Vagina (tissue), 2 donors: ENCODE measurements at places on chromosomes 4 and X.

DNA sequence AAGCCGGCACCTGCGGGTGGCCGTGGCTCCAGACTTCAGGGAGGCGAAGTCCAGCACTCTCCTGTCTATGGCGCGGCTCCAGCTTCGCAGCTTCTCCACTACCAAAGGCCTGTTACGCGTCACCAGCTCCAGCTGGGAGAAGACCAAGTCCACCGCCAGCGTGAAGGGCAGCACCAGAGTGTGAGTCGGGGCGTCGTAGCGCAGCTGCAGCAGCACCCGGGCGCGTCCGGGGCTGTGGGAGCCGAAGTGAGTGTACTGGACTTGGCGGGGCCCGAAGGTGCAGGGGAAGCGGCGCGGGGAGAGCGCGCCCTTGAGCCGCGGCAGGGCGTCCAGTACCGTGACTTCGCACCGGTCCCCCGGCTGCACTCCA is 444 bp downstream of the FREM3 start:
- no peak for DNase-seq

GRCh38 chr4:73772363-73772762 is 32.0 kb downstream of the CXCL8 start:
- DNase-seq: no peak

DNA sequence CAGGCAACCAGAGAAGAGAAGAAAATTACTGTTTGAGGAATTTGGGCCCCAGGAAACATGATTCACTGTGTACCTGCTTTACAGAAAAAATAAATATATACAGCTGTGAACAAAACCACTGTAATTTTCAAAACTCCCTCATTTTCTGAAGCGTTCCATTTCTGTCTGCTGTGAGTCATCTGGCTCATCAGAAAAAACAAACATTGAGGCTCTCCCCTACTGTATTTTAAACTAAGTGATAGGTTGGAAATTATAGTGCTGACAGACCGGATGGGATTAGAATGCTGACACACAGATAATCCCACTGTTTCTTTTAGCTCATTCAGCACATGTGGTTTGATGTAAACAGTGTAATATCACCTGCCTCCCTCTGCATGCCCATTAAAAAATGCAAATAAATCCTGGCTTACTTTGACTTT is 847.0 kb downstream of the TRIML1 start:
- no peak for DNase-seq

GRCh38 chr4:128468123-128468989 is 180.7 kb upstream of the PGRMC2 start:
- no peak for DNase-seq

DNA sequence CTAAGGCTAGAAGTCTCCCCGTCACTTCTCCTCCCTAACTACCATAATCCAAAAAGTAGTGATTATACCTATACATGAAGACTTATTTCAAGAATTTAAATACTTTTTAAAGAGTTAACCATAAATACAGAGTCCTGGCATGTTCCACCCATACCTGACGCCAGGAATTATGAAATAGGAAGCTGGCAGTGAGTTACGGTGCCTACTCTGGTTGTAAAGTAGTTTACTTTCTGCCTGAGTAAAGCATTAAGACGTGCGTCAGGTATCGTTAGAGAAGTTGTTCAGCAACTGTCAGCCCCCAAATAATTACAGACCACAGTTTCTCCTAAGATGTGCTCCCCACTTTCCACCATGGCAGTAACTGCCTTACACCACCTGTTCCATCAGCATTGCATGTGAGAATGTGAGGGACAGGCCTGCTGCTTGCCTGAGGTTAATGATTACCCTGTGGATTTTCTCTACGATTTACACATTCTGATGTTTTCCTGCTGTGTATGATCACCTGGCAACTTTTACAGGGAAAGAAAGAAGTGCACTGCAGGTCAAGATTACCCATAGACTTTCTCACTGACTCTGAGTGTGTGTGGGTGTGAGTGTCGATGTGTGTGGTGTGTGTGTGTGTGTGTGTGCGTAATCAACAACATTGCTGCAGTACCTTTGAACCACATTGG is 92.3 kb upstream of the SLC7A11 start:
- DNase-seq: no peak

GRCh38 chr4:20638825-20639224 is 61.4 kb upstream of the PACRGL start:
- no peak for DNase-seq

DNA sequence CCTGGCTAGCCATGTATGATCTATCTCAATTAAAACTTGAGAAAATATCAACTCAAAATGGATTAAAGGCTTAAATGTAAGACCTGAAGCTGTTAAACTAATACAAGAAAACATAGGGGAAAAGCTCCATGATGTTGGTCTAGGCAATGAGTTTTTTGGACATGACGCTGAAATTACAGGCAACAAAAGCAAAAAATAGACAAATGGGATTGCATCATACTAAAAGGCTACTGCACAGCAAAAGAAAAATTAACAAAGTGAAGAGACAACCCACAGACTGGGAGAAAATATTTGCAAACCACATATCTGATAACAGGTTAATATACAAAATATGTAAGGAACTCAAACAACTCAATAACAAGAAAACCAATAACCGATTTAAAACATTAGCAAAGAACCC is 8.4 kb downstream of the GC start:
- no peak for DNase-seq

DNA sequence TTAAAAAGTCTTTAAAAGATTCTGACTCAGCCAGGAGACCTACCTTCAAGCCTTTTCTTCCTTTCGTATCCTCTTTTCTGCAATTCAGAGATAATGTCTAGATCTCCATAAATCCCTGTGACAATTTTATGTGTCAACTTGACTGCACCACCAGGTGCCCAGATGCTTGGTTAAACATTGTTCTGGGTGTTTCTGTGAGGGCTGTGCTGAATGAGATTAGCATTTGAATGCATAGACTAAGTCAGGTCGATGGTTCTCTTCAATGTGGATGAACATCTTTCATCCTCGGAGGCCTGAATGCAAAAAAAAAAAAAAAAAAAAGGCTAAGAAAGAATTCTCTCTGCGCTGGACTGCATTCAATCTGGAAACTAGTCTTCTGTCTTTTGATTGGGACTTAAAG is 1082.7 kb downstream of the NLGN4X start:
- no peak for DNase-seq

DNA sequence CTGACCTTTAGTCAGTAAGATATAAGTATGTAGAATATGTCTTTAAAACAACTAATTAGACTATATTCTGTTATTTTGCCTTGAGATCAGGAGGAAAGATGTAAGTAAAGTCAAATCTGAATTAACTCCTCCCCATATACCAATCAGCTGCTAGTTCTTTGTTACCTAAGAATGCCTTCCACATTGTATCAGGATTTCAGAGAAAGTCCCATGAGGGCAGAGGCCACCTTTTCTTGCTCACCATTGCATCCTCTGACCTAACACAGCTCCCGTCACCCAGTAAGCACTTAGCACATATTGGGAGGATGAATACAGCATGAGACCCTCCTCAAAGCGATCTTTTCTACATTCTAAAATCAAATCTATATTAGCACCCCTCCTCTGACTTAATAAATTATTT is 87.0 kb downstream of the COL25A1 start:
- DNase-seq: no peak

- no peak for DNase-seq
These were observed 586.1 kb downstream of the ADGRL3 start for GRCh38 chr4:61786211-61786610.

DNA sequence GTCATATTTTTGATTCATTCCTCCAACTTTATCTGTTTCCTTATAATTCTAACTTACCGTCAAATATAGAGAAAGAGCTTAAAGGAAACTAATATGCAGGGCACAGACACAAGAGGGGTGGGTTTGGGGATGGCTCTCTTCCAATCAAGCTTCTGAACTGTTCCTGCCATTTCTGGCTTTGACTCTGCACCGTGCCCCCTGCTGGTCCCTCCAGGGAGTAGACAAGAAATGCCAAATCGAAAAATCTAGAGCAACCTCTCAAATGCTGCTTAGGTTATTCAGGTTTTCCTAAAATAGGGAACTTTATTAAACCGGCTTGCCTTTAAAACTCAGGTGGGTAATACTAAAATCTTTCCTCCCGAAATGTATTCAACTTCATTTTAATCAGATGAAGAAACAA is 39.8 kb upstream of the VCX3A start:
- DNase-seq: no peak

DNA sequence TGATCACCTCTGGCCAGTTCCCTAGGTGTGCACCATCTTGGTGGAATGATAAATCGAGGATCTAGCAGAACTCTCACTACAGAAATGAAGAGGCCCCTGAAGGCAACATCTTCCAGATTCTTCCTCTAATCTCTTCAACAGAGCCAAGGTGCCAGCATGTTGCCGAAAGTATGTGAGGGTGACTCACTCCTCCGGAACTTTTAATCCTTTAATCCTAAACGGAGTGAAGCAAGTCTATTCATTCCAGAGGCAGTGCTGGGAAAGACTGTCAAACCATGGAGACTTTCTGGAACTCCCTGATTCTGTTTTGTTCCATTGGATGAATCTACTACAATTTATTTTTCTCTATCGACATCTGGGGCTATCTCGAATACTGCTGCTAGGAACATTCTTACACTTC is 68.7 kb downstream of the SUPT20HL2 start:
- DNase-seq: no peak

- no peak for DNase-seq
These were observed 7.3 kb upstream of the MXD4 start for GRCh38 chr4:2269206-2269531.

DNA sequence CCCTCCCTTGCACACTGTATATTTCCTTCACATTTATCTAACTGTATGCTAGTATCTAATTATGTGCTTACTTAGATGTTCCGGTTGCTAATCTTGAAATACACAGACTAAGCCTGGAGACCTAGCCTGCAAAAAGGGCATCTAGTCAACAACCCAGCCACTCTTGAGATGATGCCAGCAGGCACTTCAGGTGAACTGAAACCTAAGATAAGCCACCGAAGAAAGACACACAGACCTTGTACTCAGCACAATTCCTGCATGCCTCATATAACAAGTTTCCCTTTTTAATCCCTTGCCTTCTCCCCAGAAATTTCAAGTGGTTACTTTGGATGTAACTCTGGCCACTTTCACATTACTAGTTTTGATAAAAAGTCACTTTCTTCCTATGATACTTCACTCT is 2506.6 kb downstream of the ARAP2 start:
- no peak for DNase-seq

DNA sequence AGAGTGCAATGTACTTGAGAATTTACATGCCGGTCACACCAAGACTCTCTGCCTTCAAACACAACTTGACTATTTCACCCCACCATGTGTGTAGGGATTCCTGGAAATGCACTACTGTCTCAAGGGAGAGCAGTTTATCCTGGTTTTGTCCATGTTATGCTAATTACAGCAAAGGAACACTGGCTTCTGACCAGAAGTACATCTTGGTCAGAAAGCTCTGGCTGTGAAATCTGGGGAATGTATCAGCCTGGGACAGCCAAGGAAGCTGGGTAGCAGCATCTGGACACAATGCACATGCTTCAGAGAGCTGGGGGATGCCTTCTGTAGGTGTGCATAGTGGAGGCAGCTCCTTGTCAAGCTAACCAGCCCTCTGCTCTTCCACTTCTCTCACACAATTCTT is 1432.6 kb upstream of the TENM3 start:
- DNase-seq: no peak

- no peak for DNase-seq
These were observed 15.5 kb downstream of the CCNQ start for GRCh38 chrX:153583433-153583832.

DNA sequence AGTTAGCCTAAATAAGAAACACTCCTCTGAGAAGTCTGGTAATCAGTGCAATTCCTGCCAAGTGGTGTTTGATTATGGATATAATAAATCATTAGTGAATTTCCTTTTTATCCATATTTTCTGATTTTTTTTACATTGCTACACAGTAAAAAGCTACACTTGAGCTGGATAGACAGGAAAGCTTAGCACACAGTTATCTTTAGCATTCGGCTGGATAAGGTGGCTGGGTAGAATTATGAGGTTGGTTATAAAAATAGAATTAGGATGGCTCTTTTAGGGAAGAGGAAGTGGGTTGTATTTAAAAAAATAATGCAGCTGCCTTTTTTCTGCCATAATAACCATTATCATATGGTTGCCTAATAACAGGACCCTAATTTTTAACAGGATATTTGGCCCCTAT is 460.6 kb downstream of the NAF1 start:
- no peak for DNase-seq

GRCh38 chr4:109169170-109169569 is 133.3 kb downstream of the COL25A1 start:
- no peak for DNase-seq

GRCh38 chr4:37389366-37389765 is 144.8 kb downstream of the NWD2 start:
- DNase-seq: no peak

DNA sequence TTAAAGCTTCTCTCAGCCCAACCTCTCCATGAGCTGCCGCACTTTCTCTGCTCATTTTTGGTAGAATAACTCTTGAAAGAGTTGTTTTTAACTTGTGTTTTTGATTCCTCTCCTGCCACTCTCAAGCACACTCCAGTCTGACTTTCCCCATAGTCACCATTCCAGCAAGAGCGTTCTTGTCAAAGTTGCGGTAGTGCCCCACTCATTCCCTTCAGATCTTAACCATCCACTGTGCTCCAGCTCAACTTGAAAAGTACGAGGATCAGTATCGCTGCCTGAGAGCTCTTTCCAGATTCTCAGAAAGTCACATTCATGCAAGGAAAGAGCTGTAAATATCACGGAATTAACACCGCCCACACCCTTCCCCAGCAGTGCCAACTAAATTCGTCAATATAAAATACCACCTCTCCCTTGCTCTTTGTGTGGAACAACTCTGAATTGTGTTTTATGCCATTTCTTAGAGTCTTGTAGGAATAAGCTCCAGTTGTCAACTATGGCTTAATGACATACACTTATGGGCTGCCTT is 59.7 kb upstream of the IL15 start:
- DNase-seq: no peak

DNA sequence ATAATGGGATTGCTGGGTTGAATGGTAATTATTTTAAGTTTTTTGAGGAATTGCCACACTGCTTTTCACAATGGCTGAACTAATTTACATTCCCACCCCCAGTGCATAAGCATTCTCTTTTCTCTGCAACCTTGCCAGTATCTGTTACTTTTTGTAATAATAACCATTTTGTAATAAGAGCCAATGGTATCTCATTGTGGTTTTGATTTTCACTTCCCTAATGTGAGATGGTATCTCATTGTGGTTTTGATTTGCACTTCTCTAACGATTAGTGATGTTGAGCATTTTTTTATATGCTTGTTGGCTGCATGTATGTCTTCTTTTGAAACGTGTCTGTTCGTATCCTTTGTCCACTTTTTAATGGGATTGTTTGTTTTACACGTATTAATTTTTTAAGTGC is 213.1 kb upstream of the HDX start:
- DNase-seq: no peak
